ENCODE measurements at places on chromosomes 2 and 18.

GRCh38 chr2:114880046-114880445, 437.6 kb downstream of the DPP10 start:
- no peaks in the 10 kb centered on the region for H3K4me1 ChIP-seq
- no peak overlapping the region for H3K4me3 ChIP-seq
- no peak for DNase-seq

- DNase-seq = no peak
- peaks cover 8% of the 10 kb centered on the region for H3K4me1 ChIP-seq
- no peaks in the 10 kb centered on the region for H3K27me3 ChIP-seq
- no peak overlapping the region for H3K4me3 ChIP-seq
- H3K36me3 ChIP-seq = no peaks in the 10 kb centered on the region
- no peak overlapping the region for H3K27ac ChIP-seq
These were observed 85.4 kb downstream of the NCKAP1 start for GRCh38 chr2:182952741-182953450.

DNA sequence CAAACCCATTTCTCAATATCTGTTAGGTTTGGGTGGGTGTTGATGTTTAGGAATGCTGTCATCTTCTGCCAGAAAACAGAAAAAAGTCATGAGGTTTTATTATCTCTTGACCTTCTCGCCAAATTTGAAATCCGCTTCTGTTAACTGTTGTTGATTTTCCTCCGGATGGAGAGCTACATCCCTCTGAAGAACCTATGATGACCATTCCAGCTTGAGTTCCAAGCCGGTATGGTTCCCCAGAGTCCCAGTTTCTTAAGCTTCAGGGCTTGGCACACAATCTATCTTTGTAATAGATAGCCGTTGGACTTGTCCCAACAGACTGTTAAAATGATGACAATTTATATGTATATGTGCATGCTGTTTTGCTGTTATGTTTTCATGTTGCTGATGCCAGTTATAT, 1201.0 kb downstream of the LRP1B start:
- H3K4me3 ChIP-seq = no peak overlapping the region
- no peak for DNase-seq
- no peaks in the 10 kb centered on the region for H3K27me3 ChIP-seq
- no peaks in the 10 kb centered on the region for H3K4me1 ChIP-seq
- no peak overlapping the region for H3K27ac ChIP-seq

DNA sequence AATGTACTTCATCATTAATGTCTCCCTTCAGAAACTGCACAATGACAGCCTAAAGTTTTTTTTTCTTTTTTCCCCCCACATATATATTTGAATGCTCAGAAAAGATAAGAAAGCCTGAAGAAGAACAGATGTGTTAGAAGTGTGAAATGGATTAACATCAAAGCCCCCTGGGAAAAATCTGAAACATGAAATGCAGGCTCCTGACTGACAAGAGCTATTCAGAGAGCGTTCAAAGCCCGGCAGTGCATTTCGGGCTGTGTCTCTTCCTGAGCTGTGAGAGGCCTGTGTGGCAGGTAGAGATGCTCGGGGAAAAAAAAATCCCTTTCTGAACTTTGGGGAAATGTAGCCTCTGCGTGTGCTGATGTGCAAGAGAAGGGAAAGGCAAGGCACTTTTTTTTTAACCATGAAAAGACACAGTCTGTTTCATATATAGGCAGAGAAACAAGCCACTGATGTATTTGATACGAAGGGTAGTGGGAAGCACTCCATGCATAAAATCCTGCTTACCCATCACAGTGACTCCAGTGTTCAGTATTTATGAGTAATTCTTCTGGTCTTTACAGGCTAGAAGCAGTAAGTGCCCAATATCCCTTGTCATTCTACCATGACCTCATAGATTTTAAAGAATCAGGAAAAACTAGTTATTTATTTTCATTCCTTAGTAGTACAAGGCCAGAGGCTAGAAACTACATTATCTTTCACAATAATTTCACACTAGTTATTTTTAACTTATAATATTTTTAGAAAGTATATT, 1574.2 kb upstream of the PIK3C3 start:
- no peaks in the 10 kb centered on the region for H3K4me1 ChIP-seq
- H3K27me3 ChIP-seq = no peaks in the 10 kb centered on the region
- DNase-seq = no peak

GRCh38 chr2:143480086-143480485, 350.9 kb downstream of the ARHGAP15 start:
- H3K27ac ChIP-seq = no peak overlapping the region
- H3K4me3 ChIP-seq = no peak overlapping the region
- DNase-seq = no peak
- H3K36me3 ChIP-seq = no peaks in the 10 kb centered on the region
- H3K27me3 ChIP-seq = no peaks in the 10 kb centered on the region
- H3K4me1 ChIP-seq = peaks cover 27% of the 10 kb centered on the region

- no peak for DNase-seq
- peak overlapping the region; percentile 18 for H3K4me3 ChIP-seq
- no peaks in the 10 kb centered on the region for H3K27me3 ChIP-seq
These were observed 53.0 kb downstream of the PTRHD1 start for GRCh38 chr2:24740142-24740541.

DNA sequence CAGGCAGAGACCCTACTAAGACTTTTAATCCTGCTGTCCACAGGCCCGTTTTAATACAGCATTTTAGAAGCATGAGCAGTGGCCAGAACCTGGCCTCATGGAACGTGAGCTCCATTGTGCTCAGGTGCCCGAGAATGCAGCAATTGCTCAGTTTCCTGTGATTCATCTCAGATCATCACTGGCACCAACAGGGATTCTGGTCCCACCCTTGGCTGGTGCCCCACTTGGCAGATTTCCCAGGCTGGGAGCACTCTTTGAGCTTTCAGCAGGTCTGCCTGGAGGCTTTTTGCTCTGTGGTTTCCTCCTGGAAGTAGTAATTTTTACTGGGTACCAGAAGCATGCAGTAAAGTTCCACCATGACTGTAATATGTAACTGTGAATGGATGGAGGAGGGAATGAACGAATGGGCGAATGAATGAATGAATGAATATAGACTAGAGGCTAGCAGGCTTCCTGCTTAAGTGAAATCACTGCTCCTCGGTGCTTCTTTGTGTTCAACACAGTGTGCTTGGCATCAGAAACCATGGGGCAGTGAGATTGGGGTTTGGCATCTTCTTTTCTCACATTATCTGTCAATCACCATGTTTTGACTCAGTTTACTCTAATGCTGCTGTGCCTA, 312.9 kb downstream of the PRKCE start:
- H3K4me1 ChIP-seq = peaks cover 16% of the 10 kb centered on the region
- no peak for DNase-seq
- H3K27ac ChIP-seq = no peak overlapping the region
- H3K36me3 ChIP-seq = no peaks in the 10 kb centered on the region
- H3K4me3 ChIP-seq = no peak overlapping the region

GRCh38 chr2:221429741-221430491, 142.2 kb downstream of the EPHA4 start:
- H3K4me3 ChIP-seq = no peak overlapping the region
- no peak overlapping the region for H3K27ac ChIP-seq
- no peaks in the 10 kb centered on the region for H3K36me3 ChIP-seq
- H3K27me3 ChIP-seq = no peaks in the 10 kb centered on the region

DNA sequence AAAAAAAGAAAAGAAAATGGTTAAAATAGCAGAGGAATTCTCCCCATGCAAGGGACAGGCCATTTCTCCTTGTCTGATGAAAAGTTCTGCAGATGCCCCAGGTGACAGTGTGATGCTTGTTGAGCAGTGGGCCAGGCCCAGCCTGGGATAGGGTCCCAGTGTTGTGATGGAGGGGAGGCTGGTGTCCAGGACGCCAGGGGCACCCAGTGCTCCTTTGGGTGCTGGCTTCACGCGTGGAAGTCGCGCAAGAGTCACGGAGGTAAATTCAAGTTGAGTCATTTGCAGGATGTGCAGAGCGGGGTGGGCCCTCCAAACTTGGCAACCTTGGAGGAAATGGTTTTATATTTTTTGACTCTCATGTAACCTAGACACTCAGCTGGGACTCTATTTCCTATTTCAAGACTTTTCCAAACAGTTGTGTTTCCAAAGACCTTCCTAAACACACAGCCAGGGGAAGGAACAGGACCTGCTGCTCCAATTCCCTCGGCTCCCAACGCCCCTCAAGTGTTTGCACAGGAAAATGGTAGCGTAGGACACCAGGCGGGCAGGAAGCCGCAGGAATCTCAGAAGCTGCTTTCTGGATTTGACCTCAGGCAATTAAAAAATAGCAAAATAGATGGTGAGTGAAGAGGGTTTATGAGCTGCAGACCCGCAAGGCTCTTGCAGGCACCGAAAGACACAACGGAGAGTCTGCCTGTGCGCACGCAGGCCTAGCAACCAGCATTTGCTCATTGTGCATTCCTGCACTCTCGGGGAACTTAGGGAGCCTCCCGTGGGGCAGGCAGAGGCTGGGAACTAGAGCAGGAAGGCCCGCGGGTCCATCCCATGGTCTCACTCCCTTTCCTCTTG, 107.1 kb upstream of the ODC1 start:
- no peak for DNase-seq
- H3K4me1 ChIP-seq = no peaks in the 10 kb centered on the region
- H3K4me3 ChIP-seq = no peak overlapping the region
